ENCODE measurements at places on chromosomes 2 and 18. TPM values are rescaled to one million over a fixed set of nuclear protein-coding genes. Genes with fewer than 3 reads are reported as not detected.

DNA sequence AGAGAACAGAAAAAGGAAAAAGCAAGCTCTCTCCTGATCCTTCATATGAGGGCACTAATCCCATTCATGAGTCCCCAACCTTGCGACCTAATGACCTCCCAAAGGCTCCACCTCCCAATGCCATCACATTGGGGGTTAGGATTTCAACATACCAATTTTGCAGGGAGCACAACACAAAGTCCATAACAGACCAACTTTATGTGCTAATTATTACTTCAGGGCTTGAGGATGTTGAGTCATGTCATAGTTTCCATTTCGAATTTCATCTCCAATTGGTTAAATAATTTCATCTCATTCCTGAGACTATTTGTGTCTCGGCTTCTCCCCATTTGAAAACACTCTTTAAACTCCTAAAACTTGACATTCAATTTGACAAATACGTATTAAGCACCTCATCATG, 69.9 kb upstream of the KLF7 start:
- H3K36me3 ChIP-seq, result no peaks in the 10 kb centered on the region
- peaks cover 42% of the 10 kb centered on the region for H3K4me1 ChIP-seq
- no peaks in the 10 kb centered on the region for H3K27me3 ChIP-seq
- no peak for DNase-seq
- no peak overlapping the region for H3K4me3 ChIP-seq

- H3K4me3 ChIP-seq, result no peak overlapping the region
- peaks cover 17% of the 10 kb centered on the region for H3K4me1 ChIP-seq
- no peak overlapping the region for H3K27ac ChIP-seq
- peaks cover 2% of the 10 kb centered on the region for H3K36me3 ChIP-seq
- DNase-seq, result no peak
These were observed 402.8 kb downstream of the CLIP4 start for GRCh38 chr2:29518010-29518409.

The GAREM2 gene
- total RNA-seq, result 6.5 TPM

- no peak overlapping the region for H3K4me3 ChIP-seq
- no peak overlapping the region for H3K27ac ChIP-seq
- no peaks in the 10 kb centered on the region for H3K36me3 ChIP-seq
- peaks cover 36% of the 10 kb centered on the region for H3K4me1 ChIP-seq
- DNase-seq, result no peak
- H3K27me3 ChIP-seq, result no peaks in the 10 kb centered on the region
These were observed 211.6 kb downstream of the MCFD2 start for GRCh38 chr2:46704041-46704440.

- no peak for DNase-seq
- no peaks in the 10 kb centered on the region for H3K27me3 ChIP-seq
These were observed 29.6 kb upstream of the IL1R1 start for GRCh38 chr2:102112692-102113665.

DNA sequence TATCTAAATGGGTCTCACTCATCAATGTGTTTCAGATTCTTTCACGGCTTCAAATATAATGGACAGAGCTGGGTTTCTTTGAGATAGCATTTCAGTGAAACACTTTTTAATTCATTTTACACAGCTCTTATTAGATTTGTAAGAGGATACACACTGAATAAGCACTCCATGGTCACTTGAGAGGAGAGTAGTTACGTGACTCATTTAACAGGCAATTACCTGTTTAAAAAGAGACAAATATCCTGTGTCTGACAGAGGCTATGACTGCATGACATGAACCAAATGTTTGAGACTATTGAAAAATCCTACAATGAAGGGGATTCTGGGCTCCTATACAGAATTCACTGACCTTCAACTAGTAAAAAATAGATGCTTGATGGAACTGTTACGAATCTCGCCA, 786.9 kb downstream of the EPHA4 start:
- H3K4me1 ChIP-seq, result peaks cover 12% of the 10 kb centered on the region
- no peak overlapping the region for H3K27ac ChIP-seq
- no peaks in the 10 kb centered on the region for H3K27me3 ChIP-seq
- no peak for DNase-seq

GRCh38 chr2:14776216-14776615, 143.7 kb downstream of the LRATD1 start:
- H3K27me3 ChIP-seq, result peaks cover 3% of the 10 kb centered on the region
- no peaks in the 10 kb centered on the region for H3K36me3 ChIP-seq
- no peaks in the 10 kb centered on the region for H3K4me1 ChIP-seq
- H3K4me3 ChIP-seq, result no peak overlapping the region

DNA sequence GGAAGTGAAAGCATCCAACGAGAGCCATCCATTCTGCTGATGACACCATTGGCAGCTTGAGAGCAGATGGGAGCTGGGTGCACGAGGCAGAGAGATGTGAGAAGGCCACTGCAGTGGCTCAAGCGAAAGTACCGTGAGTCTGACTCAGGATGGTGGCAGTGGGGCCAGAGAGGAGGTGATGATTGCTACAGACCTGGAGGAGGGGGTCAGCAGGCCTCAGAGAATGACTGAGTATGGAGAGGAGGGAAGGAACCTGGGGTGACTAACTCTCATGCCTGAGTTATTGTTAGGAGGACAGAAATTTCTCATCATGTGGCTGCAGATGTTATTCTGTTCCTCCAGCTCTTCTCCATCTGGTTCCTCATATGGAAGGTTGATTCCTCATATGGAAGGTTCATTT, 8.8 kb upstream of the ZBTB7C start:
- H3K36me3 ChIP-seq, result peaks cover 5% of the 10 kb centered on the region
- H3K4me3 ChIP-seq, result no peak overlapping the region
- H3K27ac ChIP-seq, result no peak overlapping the region
- peaks cover 57% of the 10 kb centered on the region for H3K27me3 ChIP-seq
- peaks cover 15% of the 10 kb centered on the region for H3K4me1 ChIP-seq

The GCG gene
- total RNA-seq, result 0.31 TPM
